ENCODE measurements at places on chromosomes 3 and 15.

DNA sequence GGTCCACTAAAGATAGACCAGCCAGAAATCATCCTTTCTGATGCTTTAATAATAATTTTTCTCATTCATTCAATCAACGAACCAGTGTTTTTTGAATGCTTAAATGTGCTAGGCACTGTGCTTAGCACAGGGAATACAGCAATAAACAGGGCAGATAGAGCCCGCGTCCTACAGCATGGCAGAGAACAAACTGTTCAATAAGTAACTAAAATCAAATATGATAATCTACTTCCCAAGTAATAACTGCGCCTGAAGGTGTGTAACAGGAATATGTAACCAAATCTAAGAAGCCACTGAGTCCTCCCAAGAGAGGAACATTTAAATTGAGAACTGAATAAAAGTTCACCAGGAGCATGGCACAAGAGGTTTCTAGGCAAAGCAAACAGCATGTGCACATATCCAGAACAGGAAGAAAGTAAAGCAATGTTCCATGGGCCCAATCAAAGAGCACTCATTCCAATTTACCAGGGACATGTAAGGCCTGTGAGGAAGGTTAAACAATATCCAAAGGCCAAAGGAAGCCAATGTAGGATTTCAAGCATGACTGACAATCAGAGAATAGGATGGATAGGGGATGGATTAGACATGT is 311.0 kb upstream of the RARB start:
- H3K4me1 ChIP-seq: no peaks in the 10 kb centered on the region
- H3K27me3 ChIP-seq: no peaks in the 10 kb centered on the region
- DNase-seq: no peak

DNA sequence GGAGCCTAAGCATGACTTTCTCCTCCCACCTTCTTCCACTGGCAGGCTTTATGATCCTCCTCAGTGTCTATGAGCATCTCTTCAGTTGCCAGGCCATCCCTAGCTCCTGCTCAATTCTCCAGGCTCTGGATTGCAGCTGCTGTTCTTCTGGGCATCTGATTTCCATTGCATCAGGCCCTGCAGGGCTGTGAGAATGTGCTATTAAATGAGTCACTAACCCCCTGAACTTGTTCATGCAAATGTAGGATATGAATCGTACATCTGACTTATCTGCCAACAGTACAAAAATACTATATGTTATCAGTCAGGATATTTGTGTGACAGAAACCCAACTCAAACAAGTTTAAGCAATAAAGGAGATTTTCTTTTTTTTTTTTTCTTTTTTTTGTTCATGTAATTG is 11.9 kb downstream of the GPR176 start:
- peak; percentile 82 for DNase-seq
- H3K27ac ChIP-seq: peak overlapping the region; percentile 35

- H3K27me3 ChIP-seq: peaks cover 19% of the 10 kb centered on the region
- peaks cover 8% of the 10 kb centered on the region for H3K36me3 ChIP-seq
- peaks cover 12% of the 10 kb centered on the region for H3K4me1 ChIP-seq
- H3K27ac ChIP-seq: no peak overlapping the region
Measured at GRCh38 chr3:68973639-68974038, 39.8 kb downstream of the EOGT start.

DNA sequence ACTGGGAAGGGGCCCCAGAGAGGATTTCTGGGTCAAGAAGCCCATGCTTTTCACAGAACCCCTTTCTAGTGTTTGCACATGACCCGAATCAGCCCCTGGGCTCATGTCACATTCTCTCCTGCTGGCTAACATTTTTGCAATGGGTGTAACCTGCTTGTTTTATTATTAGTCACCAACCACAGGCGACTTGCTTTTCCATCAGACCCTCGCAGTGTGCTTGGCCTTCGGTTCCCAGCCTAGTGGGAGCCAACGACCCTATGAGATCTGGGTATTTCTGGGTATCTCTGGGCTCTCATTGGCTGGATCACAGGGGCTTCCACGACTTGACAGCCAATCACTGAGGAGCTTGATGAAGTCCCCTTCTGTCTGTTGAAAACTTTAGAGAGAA is 11.0 kb upstream of the FBLN2 start:
- no peak for DNase-seq
- no peaks in the 10 kb centered on the region for H3K4me1 ChIP-seq
- H3K27ac ChIP-seq: no peak overlapping the region

DNA sequence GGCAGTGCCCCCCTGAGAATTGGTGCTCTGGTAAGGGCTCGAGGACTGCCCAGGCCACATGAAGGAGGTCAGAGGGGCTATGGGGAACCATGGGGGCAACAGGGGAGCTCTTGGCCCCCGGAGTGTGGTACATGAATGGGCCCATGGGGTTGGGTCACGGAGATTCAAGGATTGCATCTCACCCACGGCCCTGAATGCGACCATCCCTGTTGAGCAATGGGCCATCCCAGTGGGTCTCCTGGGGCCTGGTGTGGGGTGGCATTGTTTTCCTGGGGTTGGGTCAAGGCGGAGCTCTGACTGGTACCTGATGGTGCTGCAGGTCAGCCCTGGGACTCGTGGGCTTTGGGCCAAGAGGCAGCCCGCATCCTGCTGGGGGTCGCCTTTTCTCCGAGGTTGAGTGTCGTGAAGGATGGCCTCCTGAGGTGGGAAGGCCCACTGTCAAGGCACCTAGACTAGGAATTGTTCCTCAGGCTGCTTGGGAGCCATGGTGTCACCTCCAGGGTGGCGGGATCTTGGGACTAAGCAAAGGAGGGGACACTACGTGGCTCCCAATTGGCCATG is 198.3 kb downstream of the UBE3A start:
- no peaks in the 10 kb centered on the region for H3K27me3 ChIP-seq
- no peak overlapping the region for H3K27ac ChIP-seq
- no peaks in the 10 kb centered on the region for H3K4me1 ChIP-seq
- no peaks in the 10 kb centered on the region for H3K36me3 ChIP-seq

DNA sequence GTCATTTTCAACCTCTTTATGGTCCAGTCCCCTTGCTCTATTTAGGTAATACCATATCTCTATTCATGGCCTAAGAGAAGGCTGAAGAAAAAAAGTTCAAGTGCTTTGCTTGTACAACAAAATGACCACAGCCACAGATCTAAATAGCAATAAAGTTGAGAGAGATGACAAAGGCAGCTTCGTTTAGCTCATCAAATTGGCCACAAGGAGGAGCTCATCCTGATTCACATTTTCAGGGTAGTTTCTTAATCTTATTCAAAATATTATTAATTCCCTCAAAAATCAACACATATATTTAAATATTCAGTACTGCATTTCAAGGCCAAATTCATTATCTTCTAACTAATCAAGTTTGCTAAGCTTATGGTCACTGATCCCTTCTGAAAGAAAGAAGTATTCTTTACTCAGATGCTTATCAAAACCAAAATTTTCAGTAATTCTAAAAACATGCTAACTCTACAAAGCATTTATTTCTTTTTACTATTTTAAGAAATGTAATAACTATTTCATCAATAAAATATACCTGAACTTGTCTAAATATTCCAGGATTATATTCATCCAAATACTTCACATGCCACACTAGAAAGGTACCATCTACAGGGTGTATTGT is 85.5 kb downstream of the DMXL2 start:
- H3K27ac ChIP-seq: no peak overlapping the region
- DNase-seq: peak; percentile 31
- H3K4me1 ChIP-seq: no peaks in the 10 kb centered on the region

DNA sequence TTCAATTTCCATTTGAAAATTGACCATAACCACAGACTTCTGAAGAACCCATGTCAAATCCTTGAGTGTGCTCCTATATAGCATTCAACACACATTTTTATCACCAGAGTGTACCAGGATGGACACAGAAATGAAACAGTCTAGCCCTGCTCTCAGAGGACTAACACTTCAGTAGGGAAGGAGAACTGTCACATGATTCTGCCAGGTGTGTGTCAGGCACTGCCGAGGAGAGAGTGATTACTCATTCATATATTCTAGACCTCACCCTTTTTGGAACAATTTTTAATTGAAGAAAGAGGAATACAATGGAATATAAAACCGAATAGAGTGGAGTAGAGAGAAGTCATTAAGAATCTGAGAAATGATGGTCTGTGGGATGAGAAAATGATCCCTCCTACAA is 125.8 kb downstream of the ERC2 start:
- H3K36me3 ChIP-seq: no peaks in the 10 kb centered on the region
- no peak overlapping the region for H3K27ac ChIP-seq
- no peak overlapping the region for H3K4me3 ChIP-seq
- no peak for DNase-seq
- no peaks in the 10 kb centered on the region for H3K4me1 ChIP-seq
- no peaks in the 10 kb centered on the region for H3K27me3 ChIP-seq

GRCh38 chr15:28113394-28114113 is 14.4 kb upstream of the OCA2 start:
- DNase-seq: no peak
- H3K4me1 ChIP-seq: no peaks in the 10 kb centered on the region
- H3K4me3 ChIP-seq: no peak overlapping the region
- H3K27me3 ChIP-seq: no peaks in the 10 kb centered on the region
- peaks cover 9% of the 10 kb centered on the region for H3K36me3 ChIP-seq

DNA sequence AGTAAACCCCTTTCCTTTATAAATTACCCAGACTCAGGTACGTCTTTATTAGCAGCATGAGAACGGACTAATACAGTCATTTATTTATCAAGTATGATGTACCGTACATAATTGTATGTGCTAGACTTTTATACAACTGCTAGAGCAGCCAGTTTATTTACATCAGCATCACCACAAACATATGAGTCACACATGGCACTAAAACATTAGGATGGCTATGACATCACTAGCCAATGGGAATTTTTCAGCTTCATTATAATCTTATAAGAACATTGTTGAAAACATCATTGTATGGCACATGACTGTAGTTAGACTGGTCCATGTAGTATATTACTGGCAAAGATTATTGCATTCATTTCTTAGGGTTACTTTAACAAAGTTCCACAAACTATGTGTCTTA is 121.7 kb downstream of the ZMAT3 start:
- H3K4me1 ChIP-seq: peaks cover 7% of the 10 kb centered on the region
- H3K4me3 ChIP-seq: no peak overlapping the region
- no peaks in the 10 kb centered on the region for H3K27me3 ChIP-seq
- DNase-seq: no peak
- H3K27ac ChIP-seq: no peak overlapping the region
- no peaks in the 10 kb centered on the region for H3K36me3 ChIP-seq

- no peak overlapping the region for H3K4me3 ChIP-seq
- peak; percentile 36 for DNase-seq
- no peak overlapping the region for H3K27ac ChIP-seq
Measured at GRCh38 chr3:10753964-10754363, 62.1 kb upstream of the SLC6A11 start.

- H3K27ac ChIP-seq: no peak overlapping the region
- no peaks in the 10 kb centered on the region for H3K4me1 ChIP-seq
- no peaks in the 10 kb centered on the region for H3K36me3 ChIP-seq
- peaks cover 6% of the 10 kb centered on the region for H3K27me3 ChIP-seq
Measured at GRCh38 chr15:36831125-36831903, 251.9 kb downstream of the CDIN1 start.

DNA sequence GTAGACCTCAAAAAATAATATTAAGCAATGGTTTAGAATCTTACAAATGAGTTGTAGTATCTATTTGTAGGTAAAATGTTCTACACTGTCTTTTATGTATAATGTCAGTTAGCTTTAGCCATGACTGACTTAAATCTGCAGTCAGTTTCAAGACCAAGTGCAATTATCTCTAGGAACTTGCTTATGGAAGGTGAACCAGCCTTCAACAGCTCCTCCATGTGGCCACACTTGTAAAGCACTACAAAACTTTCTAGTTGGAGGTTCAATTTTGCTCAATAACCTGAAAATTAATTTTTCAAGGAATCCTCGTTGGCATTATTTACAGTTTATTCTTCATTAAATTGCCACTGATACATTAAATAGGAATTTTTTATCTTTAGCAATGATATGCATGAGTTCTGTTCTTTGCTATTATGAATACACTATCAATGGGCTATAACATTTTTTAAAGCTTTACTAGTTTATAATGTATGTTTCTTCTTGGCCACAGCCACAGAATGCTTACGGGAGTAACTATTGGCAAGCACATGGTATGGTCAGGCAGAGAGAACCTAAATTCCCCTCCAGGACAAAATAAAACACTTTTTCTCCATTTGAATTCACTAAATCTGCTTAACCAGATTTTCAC is 315.3 kb upstream of the UBE2E2 start:
- peak; percentile 4 for DNase-seq
- no peaks in the 10 kb centered on the region for H3K27me3 ChIP-seq
- no peak overlapping the region for H3K4me3 ChIP-seq
- no peak overlapping the region for H3K27ac ChIP-seq
- H3K36me3 ChIP-seq: no peaks in the 10 kb centered on the region

GRCh38 chr15:29207027-29207757 is 62.4 kb downstream of the NSMCE3 start:
- H3K27me3 ChIP-seq: no peaks in the 10 kb centered on the region
- no peak overlapping the region for H3K27ac ChIP-seq
- no peaks in the 10 kb centered on the region for H3K4me1 ChIP-seq
- no peaks in the 10 kb centered on the region for H3K36me3 ChIP-seq
- no peak for DNase-seq

DNA sequence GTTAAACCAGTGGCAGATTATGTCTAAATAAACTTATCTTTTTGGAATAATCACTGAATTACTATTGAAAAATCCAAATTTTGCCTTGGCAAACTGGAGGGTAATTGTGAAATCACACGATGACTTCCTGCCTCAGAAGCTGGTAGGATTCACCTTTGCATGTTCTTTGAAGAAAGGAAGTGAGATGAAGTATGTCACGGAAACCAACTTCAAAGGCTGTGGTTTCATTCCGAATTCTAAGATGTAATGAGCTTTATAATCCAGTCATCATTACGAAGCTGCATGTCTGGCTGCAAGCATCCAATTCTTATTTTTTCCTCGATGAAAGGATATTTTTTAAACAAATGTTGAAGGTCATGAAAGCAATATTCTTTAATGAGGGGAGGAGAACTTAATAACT is 15.0 kb upstream of the ZBED2 start:
- no peak for DNase-seq
- H3K4me1 ChIP-seq: no peaks in the 10 kb centered on the region
- H3K4me3 ChIP-seq: no peak overlapping the region
- H3K27ac ChIP-seq: no peak overlapping the region
- H3K36me3 ChIP-seq: no peaks in the 10 kb centered on the region

- H3K27me3 ChIP-seq: no peaks in the 10 kb centered on the region
- H3K36me3 ChIP-seq: no peaks in the 10 kb centered on the region
- no peaks in the 10 kb centered on the region for H3K4me1 ChIP-seq
- DNase-seq: no peak
Measured at GRCh38 chr3:13487403-13487802, 7.3 kb downstream of the HDAC11 start.
